Dermis blood vessel endothelial cell (primary cell): ENCODE measurements at places on chromosomes 1 and 21. TPM values are rescaled to one million over a fixed set of nuclear protein-coding genes. Genes with fewer than 3 reads are reported as not detected.

GRCh38 chr1:240909701-240910457 is 297.9 kb upstream of the GREM2 start:
- DNase-seq, result no peak

DNA sequence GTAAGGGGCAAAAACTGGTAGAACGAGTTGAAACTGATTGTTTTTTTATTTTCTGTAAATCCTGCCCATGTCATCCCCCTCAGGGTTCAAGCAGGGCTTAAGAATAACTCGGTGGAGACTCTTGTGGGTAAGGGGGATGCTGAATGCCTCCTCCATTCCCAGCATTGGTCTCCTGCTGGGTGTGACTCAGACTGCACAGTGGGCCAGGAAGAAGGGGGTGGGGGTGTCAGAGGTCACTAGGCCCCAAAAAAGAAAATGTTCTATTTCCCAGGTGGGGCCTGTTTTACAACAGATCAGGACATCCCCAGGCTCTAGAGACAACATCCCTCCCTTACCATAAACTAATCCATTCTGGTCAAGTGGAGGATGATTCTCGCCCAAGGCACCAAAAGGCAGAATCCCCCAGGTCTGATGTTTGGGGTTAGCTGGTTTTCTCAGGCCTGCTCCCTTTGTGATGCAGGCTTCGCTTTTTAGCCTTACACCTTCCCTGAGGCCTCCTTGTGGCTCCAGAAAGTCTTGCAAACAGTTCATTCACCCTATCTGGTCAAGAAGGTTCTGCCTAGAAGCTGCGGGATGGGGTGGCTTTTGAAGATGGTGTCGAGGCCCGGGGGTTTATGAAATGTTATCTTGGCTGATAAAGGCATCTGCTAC is 10.7 kb upstream of the GRHL3 start:
- DNase-seq, result peak; percentile 14

DNA sequence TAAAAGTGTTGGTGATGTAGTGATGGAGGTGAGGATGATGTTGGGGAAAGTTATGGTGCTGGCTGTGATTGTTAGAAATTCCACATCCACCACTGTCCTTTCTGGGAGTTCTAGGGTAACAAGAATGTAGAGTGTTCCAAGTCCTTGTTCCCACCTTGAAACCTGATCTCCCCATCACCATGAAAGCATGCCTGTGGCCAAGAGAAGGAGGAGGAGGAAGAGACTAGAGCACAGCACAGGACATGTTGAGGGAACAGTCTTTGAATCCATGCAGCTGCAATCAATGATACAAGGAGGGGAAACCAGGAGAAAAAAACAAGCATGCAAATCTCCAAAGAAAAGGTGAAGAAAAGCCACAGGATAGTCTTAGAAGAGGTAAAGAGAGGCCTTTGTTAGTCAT is 45.9 kb upstream of the ARTN start:
- no peak for DNase-seq

The NTMT2 gene
- not detected in 2 replicates for total RNA-seq

DNA sequence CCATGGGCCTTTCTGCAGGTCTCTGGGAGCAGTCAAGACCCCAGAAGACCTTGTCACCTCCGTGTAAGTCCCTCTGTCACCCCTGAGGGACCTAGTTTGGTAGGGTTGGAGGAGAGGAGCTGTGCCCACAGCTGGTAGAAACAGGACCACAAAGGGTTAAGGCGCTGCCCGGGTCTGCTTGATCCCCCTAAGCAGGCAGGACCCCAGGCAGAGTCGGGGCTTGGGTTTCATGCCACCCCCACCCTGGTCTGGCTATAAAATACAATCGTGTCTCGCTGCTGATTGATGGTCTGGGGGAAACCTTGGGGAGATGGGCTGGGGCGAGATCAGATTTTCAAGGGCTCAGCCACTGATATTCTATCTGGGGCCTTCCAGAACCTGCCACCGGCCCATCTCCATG is 50.9 kb downstream of the TAS1R2 start:
- no peak for DNase-seq
